Prostate gland (tissue), 2 donors: ENCODE measurements at places on chromosomes 6 and 20. TPM values are rescaled to one million over a fixed set of nuclear protein-coding genes. Genes with fewer than 3 reads are reported as not detected.

DNA sequence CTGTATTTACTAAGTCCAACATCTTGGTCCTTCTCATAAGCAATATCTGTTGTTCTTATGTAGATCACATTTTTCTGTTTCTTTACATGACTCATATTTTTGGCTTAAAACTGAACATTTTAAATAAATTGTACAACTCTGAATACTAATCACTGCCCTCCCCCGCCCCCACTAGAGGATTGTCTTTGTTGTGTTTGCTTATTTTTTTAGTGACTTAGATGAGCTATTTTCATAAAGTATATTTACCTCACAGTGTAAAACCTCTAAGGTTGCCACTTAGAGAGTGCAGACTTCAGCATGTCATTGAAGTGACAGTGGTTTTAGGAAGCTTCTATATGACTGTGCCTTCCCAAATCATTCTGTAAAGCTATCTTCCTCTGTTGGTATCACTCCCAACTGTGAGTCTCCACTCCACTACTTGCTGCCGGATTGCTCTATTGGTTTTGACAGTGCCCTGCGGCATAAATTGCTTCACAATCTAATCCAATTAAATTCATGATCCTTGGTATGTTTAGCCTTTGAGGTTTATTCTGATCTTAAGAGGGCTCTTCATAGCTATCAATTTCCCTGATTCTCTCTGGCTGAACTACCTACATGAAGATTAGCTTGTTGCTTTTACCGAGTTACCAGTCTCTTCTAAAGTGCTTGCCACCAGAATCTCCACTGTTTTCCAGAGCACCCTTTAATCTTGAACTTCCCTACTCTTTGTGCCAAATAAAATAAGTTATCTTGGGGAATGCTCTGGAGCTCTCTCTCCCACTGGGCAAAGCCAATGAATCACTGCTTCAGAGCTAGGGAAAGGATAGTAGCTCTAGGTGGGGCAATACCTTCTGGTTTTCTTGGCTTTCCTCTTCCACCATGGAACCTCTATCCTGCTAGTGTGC, 33.0 kb downstream of the SPTLC3 start:
- DNase-seq: no peak
- no peak overlapping the region for H3K27ac ChIP-seq
- no peaks in the 10 kb centered on the region for H3K4me1 ChIP-seq
- H3K4me3 ChIP-seq: no peak overlapping the region

DNA sequence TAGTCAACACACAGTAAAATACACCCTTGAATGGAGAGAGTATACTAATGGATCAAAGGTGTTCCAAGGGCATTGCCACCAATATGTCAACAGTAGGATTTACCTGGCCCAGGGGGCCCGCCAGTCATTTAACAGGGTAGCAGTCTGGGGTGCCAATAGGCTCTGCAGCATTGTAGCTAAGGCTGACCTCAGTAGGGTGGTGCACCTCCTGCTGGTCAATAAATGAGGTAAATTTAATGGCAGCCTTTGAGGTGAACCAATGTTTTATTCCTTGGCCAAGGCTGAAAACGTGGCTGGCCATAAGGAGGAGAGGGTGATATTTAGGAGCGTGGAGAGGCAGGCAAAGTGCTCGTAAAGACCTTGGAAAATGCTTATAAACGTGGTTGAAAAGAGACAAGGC, 147.2 kb downstream of the RPS12 start:
- no peak for DNase-seq
- no peaks in the 10 kb centered on the region for H3K27me3 ChIP-seq
- no peak overlapping the region for H3K27ac ChIP-seq
- no peak overlapping the region for H3K4me3 ChIP-seq

DNA sequence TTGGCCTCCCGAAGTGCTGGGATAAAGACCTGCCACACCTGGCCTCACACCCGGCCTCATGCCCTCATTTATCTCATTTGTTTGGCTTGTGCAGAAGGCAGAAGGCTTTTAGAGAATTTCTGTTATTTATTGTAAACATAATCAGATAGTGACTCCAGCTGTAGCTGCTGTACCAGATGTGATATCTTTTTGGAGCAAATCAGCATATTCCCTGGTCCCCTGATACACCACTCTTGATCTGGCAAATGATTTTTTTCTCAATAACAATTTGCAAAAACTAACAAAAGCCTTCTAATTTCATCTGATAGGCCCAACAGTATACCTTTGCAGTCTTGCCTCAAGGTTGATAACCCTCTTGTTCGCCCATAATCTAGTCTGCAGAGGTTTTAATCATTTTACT, 26.5 kb upstream of the TULP1 start:
- DNase-seq: no peak
- no peak overlapping the region for H3K4me3 ChIP-seq
- H3K4me1 ChIP-seq: no peaks in the 10 kb centered on the region
- no peak overlapping the region for H3K27ac ChIP-seq

GRCh38 chr20:64167676-64168075, 3.4 kb downstream of the MYT1 start:
- H3K27me3 ChIP-seq: peaks cover 2% of the 10 kb centered on the region
- no peak overlapping the region for H3K4me3 ChIP-seq
- no peak overlapping the region for H3K27ac ChIP-seq
- H3K4me1 ChIP-seq: no peaks in the 10 kb centered on the region
- no peak for DNase-seq

DNA sequence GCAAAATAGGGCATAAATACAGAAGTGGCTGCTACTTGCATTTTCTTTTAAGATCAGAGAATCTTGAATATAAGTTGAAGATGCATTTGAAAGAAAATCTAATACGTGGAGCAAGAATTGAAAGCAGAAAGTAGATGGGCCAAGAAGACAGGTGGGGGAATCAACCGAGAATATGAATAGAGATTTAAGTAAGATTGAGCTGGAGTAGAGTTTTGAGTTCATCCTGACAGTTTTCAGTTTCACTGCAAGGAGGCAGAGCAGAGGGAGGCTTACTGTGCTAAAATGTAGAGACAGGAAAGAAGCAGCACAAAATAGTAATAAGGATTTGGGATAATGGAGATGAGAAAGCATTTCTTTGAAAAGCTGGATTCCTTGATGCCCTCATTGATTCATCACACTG, 214.5 kb downstream of the GJA1 start:
- H3K4me3 ChIP-seq: no peak overlapping the region
- H3K27ac ChIP-seq: no peak overlapping the region
- H3K27me3 ChIP-seq: no peaks in the 10 kb centered on the region
- no peak for DNase-seq

Gene PPIL6
- 4.2 TPM for total RNA-seq

GRCh38 chr20:25706793-25707192, 10.1 kb upstream of the ZNF337 start:
- H3K27me3 ChIP-seq: no peaks in the 10 kb centered on the region
- no peak overlapping the region for H3K27ac ChIP-seq
- H3K36me3 ChIP-seq: no peaks in the 10 kb centered on the region

DNA sequence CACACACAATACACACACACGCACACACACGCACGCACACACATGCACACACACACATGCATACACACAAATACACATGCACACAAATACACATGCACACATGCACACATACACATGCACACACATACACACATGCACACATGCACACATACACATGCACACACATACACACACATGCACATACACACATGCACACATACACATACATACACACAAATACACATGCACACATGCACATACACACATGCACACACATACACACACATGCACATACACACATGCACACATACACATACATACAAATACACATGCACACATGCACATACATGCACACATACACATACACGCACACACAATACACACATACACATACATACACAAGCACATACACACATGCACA, 175.4 kb upstream of the RREB1 start:
- DNase-seq: no peak
- H3K27ac ChIP-seq: no peak overlapping the region
- no peak overlapping the region for H3K4me3 ChIP-seq

Gene OPN5
- total RNA-seq: 0.85 TPM

Gene POM121L2
- not detected for total RNA-seq

DNA sequence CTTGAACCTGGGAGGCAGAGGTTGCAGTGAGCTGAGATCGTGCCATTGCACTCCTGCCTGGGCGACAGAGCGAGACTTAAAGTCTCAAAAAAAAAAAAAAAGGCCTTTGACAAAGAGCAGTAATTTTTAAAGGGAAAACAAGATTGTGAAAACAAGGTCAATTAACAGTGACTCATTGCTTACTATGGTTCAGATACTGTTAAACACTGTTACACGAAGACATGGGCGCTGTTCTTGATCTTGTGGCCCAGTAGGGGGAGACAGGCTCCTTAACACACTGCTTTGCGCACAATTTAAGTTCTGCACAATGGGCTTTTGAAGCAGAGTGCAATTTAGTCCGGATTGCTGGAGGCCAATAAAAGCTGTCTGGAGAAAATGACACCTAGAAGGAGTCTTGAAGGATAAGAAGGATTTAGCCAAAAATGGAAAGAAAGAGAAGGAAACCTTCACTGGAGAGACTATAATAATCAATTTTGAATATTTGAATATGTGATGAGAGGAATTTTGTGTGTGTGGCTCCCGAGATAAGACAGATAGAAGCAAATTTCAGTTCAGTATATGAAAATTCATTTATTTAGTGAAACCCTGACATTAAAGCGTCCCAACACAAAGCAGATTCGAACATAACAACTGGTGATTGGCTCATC, 6.0 kb upstream of the LATS1 start:
- H3K4me1 ChIP-seq: no peaks in the 10 kb centered on the region
- no peak overlapping the region for H3K4me3 ChIP-seq
- H3K36me3 ChIP-seq: no peaks in the 10 kb centered on the region

DNA sequence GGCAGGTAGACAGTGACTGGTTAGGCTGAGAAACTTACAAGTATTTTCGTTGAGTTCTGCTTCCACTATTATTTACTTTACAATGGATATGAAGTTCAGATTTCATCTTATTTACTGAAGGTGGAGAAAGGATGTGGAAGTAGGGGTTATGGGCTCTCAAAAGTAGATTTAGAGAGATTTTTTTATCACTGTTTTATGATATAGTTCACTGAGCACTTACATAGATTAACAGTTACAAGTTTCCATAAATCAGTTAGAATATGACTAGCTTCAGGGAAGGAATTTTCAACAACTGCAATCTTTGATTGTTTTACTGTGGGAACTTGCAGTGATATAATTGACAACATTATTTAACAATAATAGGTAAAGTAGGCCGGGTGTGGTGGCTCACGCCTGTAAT, 7.2 kb upstream of the TRMT11 start:
- H3K4me3 ChIP-seq: no peak overlapping the region
- H3K4me1 ChIP-seq: no peaks in the 10 kb centered on the region
- H3K27ac ChIP-seq: no peak overlapping the region
- DNase-seq: no peak
- H3K27me3 ChIP-seq: no peaks in the 10 kb centered on the region

Gene CCDC167
- total RNA-seq: 46.9 TPM

DNA sequence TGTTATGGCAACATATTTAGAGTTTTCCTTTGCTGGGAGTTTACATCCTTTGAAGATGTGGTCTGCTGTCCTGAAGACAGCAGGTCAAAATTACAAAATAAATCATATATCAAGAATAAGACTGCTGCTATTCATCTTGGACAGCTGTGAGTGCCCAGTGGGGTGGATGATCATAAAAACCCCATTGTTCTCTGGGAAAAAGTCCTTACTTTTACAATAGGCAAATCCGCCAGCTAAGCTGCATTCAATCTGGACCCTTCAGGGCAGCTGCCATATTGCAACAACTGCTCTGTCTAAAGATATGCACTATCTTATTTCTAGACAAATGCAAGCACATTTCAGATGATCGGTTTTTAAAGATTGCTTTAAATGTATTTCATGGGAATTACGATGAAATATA, 19.4 kb downstream of the CASS4 start:
- H3K4me1 ChIP-seq: no peaks in the 10 kb centered on the region
- no peak overlapping the region for H3K27ac ChIP-seq
- no peaks in the 10 kb centered on the region for H3K36me3 ChIP-seq
- no peaks in the 10 kb centered on the region for H3K27me3 ChIP-seq
- no peak overlapping the region for H3K4me3 ChIP-seq
- no peak for DNase-seq

DNA sequence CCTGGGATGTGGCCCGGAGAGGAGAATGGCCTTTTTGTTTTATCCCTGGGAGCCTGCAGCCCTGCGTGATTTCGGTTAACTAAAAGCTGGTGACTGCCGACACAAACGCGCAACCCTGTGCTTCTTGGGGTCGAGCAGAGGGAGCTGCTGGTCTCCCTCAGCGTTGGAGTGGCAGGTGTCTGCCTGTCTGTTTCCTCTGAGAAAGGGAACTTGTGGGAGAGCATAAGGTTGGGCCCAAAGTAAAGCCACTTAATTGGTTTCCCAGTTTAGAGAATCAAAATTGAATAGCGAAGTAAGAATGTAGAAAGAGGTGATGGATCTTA, 500 bp downstream of the LTV1 start:
- DNase-seq: no peak
- H3K27me3 ChIP-seq: no peaks in the 10 kb centered on the region
- H3K4me3 ChIP-seq: peak overlapping the region; percentile 59
- no peaks in the 10 kb centered on the region for H3K36me3 ChIP-seq
- peaks cover 5% of the 10 kb centered on the region for H3K4me1 ChIP-seq

Gene GPSM3
- total RNA-seq: 5.9 TPM

DNA sequence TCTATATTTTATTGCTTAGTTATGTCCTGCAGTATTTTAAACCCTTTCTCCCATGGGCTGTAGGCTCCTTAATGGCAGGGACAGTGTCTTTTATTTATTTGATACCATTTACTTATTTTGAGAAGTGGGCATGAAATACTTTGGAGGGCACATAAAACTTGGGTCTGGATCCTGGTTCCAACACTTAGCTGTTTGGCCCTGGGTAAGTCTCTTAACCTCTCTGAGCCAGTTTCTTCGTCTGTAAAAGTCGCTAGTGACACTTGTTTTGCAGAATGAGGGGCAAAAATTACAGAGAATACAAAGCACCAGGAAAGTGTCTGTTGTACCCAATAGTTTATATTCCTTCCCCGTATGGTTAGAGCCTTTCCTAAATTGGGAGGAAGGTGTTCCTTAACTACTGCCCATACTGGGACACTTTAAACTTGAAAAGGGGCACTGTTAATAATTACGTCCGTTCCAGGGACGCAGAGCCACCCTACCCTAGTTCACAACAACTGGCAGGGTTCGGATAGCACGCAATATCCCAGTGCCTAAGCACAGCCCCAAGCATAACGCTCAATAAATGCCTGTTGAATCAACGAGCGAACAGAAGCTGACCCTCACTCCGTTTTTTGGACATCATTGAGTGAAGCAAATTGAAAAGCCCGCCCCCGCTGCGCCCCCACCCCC, 6.0 kb upstream of the ARMC12 start:
- H3K27ac ChIP-seq: peak overlapping the region; percentile 99
- DNase-seq: no peak
- H3K4me3 ChIP-seq: peak overlapping the region; percentile 50
- H3K4me1 ChIP-seq: peaks cover 67% of the 10 kb centered on the region

Gene GINS1
- 6.0 TPM for total RNA-seq

Gene ECT2L
- not detected for total RNA-seq
